Suppressor macrophage treated with lipopolysaccharide for 1 hour (primary cell): ENCODE measurements at places on chromosomes 16 and 17.

DNA sequence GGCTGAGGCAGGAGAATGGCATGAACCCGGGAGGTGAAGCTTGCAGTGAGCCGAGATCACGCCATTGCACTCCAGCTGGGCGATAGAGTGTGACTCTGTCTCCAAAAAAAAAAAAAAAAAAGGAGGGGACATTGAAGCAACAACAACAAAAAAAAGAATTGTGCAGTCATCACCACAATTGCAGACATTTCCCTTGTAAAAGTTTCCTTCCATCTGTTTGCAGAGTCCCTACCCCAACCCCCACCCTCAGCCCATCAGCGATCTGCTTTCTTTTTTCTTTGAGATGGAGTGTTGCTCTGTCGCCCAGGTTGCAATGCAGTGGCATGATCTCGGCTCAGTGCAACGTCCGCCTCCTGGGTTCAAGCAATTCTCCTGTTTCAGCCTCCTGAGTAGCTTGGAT lies 3.7 kb downstream of the MGRN1 start:
- no peak for DNase-seq

DNA sequence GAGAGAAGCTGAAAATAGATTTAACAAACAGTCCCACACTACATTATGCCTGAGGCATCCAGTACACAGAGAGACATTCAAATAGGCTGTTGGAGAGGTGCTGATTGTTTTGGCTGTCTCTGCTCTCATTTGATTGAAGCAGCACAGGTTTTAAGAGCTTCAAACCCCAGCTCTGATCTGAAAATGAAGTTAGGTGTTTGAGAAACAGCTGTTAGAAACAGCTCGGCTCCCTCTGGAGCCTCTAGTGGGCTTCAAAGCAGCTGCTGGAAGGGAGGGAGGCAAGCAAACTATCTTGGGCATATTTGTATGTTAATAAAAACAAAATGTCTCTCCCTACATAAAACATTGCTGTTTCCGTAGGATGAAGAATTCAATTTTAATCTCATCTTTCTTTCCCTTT lies 607.3 kb upstream of the GOT2 start:
- no peak for DNase-seq

DNA sequence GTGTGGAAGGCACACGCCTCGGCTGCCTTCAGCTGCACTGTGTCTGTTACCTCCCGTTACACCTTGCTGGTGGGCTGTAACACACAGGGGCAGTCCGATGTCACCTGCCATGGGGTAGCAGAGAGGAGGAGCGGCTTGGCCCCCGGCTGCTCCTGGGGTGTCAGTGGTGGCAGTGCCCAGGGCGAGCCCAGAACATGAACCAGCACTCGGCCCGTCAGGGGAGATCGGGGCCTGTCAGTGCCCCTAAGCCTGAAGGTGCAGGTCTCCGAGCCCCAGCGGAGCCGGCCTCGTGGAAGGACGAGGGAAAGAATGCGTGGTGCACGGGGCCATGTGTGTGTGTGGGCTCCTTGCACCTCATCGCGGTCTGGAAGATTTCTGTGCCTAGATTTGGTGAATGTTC lies 15.4 kb downstream of the RGS11 start:
- no peak for DNase-seq

DNA sequence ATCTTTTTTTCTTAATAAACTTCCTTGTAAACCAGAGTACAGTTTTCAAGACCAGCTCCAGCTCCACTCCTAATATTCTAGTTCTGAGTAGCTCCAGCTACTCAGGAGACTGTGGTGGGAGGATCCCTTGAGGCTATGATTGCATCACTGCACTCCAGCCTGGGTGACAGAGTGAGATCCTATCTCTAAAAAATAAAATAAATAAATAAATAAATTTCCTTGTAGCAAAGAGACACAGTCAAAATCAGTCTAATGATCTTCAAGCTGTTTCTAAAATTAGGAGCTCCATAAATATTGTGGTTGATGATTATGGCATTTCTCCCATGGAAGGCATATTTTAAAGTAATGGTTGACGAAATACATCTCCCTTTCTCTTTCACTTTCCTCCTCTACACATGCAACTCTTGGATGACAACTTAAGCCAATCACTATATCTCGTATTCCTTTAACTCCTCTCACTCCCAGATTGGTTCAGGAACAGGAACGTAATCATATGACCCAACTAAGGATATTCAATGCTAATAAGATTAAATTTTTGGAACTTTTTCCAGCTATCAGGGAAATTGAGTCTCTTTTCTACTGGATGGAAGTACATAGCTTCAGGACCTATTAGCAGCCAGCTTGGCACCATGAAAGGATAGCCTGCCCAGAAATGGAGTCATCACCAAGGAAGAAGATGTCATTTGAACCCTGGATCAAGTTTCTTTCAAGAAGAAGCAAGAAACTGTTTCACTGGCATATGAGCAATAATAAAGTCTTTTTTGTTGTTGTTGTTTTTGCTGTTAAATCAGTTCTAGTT lies 42.1 kb upstream of the TAOK1 start:
- DNase-seq, result peak; percentile 54

GRCh38 chr16:8686031-8686621 lies 11.7 kb downstream of the ABAT start:
- no peak for DNase-seq
